ENCODE measurements at places on chromosomes 2 and 18.
A peak's percentile ranks its signal among the peaks of the same experiment; 100 is the strongest.

- DNase-seq: no peak
Observed at GRCh38 chr2:27288610-27289009, 6.4 kb downstream of the TRIM54 start.

GRCh38 chr2:64599469-64599868 is 54.2 kb downstream of the SERTAD2 start:
- DNase-seq: no peak

DNA sequence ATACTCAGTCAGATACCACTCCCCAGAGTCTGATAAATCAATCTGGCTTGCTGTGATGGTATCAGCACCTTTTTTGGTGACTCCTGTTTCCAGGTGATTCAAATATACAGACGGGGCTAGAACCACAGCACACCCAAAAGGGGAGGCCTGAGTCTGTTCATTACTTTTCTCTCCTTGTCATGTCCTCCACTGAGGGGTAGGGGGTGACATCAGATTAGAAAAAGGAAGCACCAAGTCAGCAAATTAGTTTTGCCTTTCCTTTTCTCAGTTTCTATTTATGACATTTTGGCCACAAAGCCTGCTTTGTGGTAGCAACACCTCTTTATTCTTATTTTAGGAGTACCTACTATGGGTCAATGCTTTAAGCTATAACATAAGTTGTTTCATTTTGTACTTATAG is 127.4 kb downstream of the CCDC102B start:
- peak; percentile 6 for DNase-seq

DNA sequence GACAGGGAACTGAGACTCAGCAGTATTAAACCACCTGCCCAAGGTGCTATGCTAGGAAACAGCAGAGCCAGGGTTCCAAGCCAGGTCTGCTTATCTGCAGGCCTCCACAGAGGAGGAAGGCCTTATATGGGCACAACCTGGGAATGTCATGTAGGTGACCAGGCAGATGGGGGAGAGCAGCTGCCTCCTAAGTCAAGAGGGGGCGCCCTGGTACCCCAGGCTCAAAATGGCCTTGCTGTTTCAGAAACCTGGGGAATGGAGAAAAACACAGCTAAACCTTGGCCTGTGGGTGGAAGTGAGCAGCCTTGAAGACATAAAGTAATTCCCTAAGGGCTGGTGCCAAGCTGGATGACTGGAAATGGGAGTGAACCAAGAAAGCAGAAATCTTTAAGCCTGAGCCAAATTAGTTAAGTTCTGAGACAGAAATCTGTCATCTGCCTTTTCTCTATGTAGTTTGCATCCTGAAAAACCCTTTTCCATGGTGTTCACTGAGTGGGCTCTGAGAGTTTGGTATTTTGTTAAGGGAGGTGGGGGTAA is 79.1 kb downstream of the MAPK4 start:
- no peak for DNase-seq

- no peak for DNase-seq
Observed at GRCh38 chr2:239536186-239536585, 135.4 kb upstream of the HDAC4 start.

- DNase-seq: no peak
Observed at GRCh38 chr2:46304635-46305034, 7.4 kb downstream of the EPAS1 start.

GRCh38 chr2:211396815-211397214 is 840.4 kb downstream of the CPS1 start:
- no peak for DNase-seq

DNA sequence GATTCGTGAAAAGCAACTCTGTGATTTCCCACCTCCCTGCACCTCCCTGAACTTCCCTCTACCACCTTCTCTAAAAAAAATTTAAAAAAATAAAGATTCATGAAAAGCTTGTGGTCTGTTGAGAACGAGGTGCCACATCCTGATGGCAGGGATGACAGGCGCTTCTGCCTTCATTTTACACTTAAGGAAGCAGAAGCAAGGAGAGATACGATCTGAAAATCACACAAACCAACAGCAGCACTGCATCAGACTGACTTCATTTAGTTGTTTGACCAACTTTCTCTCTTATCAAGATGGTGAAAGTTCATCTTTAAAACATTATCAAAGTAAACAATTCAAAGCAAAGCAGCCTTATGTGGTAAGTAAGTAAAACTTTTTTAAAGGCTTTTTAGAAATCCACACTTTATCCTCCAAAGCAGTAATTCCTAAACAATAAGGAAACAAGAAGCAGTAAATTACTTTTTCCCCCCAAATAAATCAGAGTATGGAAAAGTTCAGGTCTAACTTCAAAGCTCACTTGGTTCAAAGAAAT is 15.5 kb downstream of the WDFY1 start:
- DNase-seq: no peak

DNA sequence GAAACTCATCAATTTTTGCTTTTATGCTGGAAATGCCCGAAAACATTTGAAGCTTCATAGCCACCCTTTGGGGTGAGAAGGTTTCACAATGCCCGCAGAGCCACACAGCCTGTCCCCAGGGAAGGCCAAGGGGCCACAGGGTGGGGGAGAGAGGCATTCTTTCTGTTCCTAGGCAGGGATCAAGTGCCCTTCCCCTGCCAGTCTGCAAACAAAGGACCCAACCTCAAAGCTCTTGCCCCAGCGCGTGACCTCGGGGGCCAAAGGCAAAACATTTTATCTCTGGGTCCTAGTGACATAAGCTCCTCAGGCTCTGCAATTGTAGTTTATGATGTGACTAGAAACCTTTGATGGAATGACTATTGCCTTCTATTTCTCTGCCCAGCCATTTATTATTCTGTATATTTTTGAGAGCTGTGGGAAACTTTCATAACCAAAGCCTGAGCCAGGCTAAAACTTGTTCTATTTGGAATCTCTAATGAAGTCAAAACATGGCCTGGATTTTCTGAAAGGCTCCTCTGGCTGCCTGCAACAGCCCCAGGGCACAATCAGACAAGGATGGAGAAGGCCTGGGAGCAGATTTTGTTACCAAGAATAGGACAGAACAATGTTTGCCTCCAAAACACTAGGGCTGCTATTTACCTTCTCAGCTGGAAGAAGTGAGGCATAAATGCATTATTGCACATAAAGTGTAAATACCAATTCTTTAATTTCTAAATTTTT is 137.2 kb upstream of the KCTD1 start:
- DNase-seq: peak; percentile 48

GRCh38 chr2:237738255-237738654 is 60.3 kb upstream of the RBM44 start:
- no peak for DNase-seq

GRCh38 chr2:185372188-185372587 is 366.4 kb upstream of the FSIP2 start:
- no peak for DNase-seq

DNA sequence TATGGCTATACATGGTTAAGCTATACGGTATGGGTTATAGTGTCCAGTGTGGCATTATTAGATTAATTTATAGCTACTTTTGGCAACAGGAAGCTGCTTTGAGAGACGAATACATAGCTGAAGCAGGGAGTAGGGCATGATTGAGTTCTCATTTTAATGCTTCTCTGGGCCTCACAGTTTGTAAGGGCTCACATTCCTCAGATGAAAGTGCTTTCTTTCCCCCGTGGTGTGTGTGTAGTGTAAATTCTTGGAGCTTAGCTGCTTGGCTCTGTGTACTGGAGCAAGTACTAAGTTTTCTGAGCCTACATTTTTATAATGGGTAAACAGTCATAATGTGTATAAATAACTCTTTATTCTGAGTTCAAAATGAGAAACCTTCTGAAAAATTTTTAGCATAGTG is 173.7 kb downstream of the PTPRM start:
- DNase-seq: peak; percentile 4

- DNase-seq: no peak
Observed at GRCh38 chr2:621303-622099, 55.7 kb downstream of the TMEM18 start.

Measured in neuronal stem cell (in vitro differentiated cells).